ENCODE measurements at places on chromosomes 2 and 18.
A peak's percentile ranks its signal among the peaks of the same experiment; 100 is the strongest.

- peak; percentile 74 for DNase-seq
Measured at GRCh38 chr2:67561457-67561965, 164.4 kb downstream of the ETAA1 start.

DNA sequence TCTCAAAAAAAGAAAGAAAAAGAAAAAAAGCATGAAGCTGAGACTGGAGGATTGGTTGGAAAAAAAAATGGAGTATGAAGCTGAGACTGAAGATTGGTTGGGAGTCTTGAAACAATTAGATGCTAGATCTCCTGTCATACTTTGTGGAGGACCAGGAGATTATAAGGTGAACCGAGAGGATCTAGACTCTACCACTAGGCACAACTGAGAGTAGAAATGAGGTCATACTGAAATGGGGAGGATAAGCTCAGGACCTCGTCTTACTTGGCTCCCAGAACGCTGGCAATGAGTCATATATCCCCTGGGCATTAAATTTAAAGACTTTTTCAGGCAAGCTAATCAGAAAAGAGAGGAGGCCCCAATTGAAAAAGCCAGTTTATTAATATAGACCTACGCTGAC is 3.3 kb upstream of the ORC2 start:
- peak; percentile 83 for DNase-seq

GRCh38 chr18:55811925-55812324 is 223.9 kb upstream of the TCF4 start:
- no peak for DNase-seq

DNA sequence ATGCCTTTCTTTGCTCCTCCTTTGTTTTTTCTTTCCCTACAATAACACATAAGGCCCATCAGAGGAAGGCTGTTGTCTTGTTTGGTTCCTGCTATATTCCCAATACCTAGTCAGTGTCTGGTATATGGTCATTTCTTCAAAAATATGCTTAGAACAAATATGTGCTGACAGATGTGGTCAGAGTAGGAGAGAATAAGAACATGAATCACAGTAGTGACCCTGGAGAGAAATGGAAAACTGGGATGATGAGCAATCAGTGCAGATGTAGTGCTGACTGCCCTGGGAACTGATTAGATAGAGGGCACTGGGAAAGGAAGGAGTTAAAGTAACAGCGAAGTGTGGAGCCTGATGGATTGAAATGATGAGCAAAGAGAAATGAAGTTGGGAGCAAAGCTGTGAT is 189.4 kb upstream of the LHCGR start:
- peak; percentile 60 for DNase-seq

GRCh38 chr18:5475267-5475666 is 68.5 kb downstream of the EPB41L3 start:
- no peak for DNase-seq

DNA sequence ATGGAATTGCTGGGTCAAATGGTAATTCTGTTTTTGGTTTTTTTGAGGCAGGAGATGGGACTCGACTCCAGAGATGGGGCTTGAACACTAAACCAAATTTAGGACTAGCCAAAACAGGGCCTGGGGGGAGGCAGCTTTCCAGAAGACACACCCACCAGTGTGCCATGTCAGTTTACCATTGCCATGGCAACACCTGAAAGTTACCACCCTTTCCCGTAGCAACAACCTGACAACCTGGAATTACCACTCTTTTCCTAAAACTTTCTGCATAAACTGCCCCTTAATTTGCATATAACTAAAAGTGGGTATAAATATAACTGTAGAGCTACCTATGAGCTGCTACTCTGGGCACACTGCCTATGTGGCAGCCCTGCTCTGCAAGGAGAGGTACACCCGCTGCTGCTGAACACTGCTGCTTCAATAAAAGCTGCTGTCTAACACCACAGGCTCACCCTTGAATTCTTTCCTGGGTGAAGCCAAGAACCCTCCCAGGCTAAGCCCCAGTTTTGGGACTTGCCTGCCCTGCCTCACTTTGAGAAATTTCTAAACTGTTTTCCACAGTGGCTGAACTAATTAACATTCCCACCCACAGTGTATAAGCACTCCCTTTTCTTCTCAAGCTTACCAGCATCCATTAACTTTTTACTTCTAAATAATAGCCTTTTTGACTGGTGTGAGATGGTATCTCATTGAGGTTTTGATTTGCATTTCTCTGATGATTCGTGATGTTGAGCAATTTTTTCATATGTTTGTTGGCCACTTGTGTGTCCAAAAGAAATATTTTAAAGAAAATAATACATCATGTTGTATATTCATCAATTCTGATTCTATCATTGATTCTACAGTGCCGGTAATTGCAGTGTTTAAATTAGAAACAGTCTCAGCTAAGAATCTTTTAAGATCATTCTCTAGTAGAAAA is 10.6 kb downstream of the CDK15 start:
- peak; percentile 54 for DNase-seq

- DNase-seq = no peak
Measured at GRCh38 chr2:112293636-112294401, 18.4 kb downstream of the ZC3H6 start.

DNA sequence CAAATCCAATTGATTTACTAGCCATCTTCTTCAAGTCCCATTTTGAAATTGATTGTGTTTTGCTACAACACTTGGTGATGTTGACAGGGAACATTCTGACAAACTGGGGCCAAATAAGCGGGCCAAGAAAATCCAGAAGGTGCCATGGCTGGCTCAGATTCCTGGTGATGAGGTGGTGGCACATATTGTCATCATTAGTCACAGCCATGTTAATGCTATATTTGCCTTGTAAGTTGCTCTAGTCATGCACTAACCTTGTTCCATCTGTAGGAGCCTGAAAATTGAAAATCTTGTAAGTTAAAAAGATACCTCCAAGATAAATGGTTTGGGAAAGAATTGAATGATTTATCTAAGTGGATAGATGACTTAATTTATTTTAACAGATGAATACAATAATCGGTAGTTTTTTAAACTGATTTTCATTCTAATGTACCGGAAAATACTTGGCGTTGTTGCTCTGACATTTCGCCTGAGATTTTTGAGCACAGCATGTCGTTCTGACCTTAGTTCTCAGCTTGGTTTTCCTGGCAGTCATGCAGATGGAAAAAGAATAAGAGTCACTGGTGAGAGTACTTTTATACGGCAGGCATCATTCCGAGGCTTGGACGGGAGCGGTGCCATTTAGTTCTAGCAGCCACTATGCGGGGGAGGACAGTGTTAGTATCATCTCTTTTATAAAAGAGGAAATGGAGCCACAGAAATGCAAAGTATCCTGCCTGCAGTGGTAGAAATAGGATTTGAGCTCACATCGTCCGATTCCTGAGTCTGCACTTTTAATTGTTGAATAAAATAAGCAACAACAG is 133.9 kb downstream of the ZNF532 start:
- peak; percentile 86 for DNase-seq

- DNase-seq = peak; percentile 71
Measured at GRCh38 chr2:17813742-17814473, 2.4 kb upstream of the MSGN1 start.

- DNase-seq = no peak
Measured at GRCh38 chr2:227462462-227462951, 9.4 kb upstream of the AGFG1 start.

GRCh38 chr2:134314202-134314601 is 60.3 kb downstream of the MGAT5 start:
- DNase-seq = no peak

DNA sequence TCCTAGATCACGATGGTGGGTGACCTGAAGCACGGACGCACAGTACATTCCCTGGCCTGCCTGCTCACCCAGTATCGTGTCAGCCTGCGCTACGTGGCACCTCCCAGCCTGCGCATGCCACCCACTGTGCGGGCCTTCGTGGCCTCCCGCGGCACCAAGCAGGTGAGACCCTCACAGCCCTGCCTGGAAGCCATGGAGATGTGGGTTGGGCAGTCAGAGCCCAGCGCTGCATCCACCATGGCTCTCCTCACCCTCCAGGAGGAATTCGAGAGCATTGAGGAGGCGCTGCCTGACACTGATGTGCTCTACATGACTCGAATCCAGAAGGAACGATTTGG is 20.3 kb downstream of the SLC30A3 start:
- no peak for DNase-seq
